ENCODE measurements at places on chromosomes 13 and 19.
A peak's percentile ranks its signal among the peaks of the same experiment; 100 is the strongest.

DNA sequence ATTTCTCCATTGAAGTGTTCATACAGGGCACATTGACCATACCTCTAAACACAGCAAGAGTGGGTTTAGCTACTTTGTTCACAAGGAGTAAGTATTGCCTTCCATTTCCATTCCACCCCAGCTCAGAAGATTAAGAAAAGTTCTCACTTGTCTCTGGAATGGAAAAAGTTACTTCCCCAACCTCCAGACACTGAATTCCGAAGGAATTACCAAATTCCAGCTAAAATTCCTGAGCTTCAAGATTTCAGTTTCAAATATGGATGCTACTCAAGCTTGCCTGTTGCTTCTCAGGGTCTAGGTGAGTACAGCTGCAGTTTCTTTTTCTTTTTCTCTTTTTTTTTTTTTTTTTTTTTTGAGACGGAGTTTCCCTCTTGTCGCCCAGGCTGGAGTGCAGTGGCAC, 33.6 kb downstream of the TEX26 start:
- DNase-seq, result no peak

- DNase-seq, result no peak
These were observed 14.7 kb upstream of the NANOS2 start for GRCh38 chr19:45929247-45929646.

- no peak for DNase-seq
These were observed 2.5 kb downstream of the ZNF556 start for GRCh38 chr19:2869618-2870017.

DNA sequence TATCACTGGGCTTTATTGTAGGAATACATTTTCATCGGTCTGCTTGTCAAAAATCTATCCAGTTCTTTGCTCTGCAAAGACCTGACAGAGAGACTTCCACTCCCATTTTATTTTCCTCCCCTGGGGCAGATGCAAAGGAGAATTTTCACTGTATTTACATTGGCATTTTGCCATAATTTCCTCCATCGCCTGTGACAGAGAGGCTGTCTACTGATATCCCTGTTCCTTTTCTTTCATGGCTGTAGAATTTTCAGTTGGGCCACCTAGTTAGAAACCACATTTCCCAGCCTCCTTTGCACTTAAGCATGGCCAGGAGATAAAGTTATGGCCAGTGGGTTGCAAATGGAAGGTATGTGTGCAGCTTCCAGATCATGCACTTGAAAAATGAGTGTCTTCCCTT, 89.3 kb downstream of the NUFIP1 start:
- DNase-seq, result no peak

GRCh38 chr19:49848938-49849337, 2.0 kb upstream of the PTOV1 start:
- DNase-seq, result no peak

DNA sequence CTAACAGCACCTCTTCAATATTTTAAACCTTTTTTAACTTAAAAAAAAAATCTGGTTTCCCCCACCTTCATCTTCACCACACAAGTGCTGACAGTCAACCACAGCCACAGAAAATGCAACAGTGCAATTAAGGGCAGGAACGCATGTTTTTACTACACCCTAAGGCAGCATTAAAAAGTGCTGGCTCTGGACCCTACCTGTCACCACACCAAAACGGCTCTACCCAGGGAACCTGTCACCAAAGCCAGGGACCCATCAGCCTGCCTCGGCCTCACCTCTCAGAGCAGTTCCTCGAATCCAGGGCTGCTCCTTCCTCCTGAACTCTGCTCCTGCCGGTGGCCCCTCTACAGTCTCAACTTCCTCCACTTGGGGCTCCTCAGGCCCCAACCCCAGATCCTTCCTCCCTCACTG, 22.5 kb upstream of the SLC35E1 start:
- DNase-seq, result peak; percentile 29

GRCh38 chr19:44732235-44733014, 16.1 kb upstream of the BCL3 start:
- DNase-seq, result no peak

- DNase-seq, result no peak
These were observed 1.6 kb downstream of the TPT1 start for GRCh38 chr13:45339399-45339798.

DNA sequence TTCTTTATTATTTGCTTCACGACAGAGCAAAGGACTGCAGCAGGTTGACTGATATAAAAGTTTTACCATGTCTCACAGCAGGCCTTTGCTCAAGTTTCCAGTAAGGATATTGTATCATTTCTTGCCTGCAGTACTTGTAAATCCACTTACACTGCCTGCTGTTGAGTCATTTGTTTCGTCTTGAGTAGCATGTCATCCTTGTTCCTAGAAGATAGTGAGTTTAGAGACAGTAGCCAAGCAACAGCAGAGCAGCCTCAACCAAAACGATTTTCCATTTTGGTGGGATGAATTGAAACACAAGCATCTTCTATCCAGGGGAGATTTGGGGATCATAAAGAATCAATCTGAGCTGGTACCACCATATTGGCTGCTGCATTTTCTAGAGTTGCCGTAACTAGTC, 24.0 kb upstream of the ALOX5AP start:
- DNase-seq, result no peak

- peak; percentile 63 for DNase-seq
These were observed 4.2 kb downstream of the PRR36 start for GRCh38 chr19:7869910-7870511.

DNA sequence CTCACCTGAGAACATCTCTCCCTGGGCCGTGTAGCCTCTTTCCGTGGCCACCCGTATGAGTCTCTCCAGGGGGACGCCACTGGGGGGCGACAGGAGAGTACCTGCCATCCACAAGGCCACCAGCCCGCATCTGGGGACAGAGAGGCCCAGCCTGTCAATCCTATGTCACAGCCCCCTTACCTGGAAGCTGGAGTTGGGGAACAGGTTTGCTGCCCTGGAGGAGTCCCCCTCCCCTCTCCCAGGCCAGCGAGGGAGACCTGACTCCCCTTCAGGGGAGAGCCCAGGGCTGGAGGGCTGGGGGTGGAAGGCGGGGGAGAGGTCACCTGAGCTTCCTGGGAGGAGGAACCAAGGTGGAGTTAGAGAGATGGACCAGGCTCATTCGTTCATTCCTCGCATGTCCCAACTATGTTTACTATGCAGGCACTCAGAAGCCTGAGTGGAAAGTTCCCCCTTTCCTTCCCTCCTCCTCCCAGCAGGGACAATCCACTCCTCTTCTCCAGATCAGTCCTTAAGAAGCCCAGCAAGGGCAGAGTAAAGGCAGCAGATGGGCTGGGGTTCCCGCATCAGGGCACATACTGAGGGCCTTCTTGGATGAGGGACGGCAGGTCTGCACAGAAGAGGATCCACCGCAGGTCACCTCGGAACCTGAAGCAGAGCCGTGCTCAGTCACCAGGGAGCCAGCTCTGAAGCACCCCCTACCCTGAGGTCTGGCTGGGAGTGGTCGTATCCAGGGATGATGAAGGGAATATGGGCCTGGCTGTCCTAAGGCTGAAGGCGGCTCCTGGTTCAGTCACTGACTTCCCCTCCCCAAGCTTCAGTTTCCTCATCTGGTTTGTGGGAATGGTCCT, 5.5 kb downstream of the ACTMAP start:
- peak; percentile 42 for DNase-seq

Data from CD8-positive, alpha-beta T cell (primary cell).